ENCODE measurements at places on chromosomes 12 and 14.

DNA sequence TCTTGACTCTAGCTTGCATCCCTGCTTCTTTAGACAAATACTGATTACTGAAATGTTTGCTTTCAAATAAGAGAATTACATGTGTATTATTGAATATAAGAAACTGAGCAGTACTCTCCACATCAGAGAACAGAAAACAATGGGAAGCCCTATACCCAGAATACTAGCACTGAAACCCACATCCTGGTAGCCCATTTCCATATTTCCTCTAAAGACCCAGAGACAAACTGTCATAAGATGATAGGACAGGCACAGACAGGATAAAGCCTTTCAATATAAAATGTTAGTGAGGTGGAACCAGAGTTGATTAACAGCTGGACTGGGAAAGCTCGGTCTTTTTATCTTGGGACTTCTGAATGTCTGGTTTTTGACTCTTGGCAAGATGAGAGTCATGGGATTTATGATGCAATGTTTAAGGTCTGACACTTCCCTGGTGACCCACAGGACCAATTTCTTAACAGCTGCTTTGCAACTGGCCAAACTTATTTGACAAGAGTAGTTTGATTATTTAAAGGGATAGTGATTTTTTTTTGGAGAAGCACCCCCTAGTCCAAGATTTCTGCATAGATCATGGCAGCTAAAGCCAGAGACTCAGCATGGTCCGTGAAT, 166.9 kb upstream of the ATXN7L3B start:
- H3K36me3 ChIP-seq, result no peaks in the 10 kb centered on the region
- H3K27me3 ChIP-seq, result no peaks in the 10 kb centered on the region
- no peak overlapping the region for H3K4me3 ChIP-seq
- H3K27ac ChIP-seq, result no peak overlapping the region
- no peaks in the 10 kb centered on the region for H3K4me1 ChIP-seq

DNA sequence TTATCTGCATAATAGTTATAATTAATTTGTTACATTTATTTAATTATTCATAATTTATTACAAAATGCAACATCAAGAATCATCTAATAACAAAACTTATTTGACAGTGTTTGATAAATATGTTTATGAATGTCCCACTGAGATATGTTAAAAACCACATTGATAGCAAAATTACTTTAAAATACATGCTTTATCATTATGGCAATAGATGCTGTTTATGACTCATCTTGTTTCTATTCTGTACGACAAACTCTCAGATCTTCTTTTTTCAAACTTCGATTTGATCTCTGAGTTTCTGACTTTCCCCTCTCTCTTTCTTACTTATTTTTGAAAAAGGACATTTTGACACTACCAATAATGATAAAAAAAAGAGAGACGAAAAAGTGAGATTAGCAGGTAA, 56.8 kb upstream of the LRRK2 start:
- no peak overlapping the region for H3K4me3 ChIP-seq
- H3K4me1 ChIP-seq, result no peaks in the 10 kb centered on the region
- no peaks in the 10 kb centered on the region for H3K27me3 ChIP-seq

GRCh38 chr14:24255931-24256711, 6.9 kb downstream of the TGM1 start:
- H3K4me3 ChIP-seq, result no peak overlapping the region
- H3K36me3 ChIP-seq, result no peaks in the 10 kb centered on the region
- H3K27me3 ChIP-seq, result no peaks in the 10 kb centered on the region
- no peak overlapping the region for H3K27ac ChIP-seq

- no peak for DNase-seq
- H3K36me3 ChIP-seq, result no peaks in the 10 kb centered on the region
- no peak overlapping the region for H3K27ac ChIP-seq
- H3K27me3 ChIP-seq, result no peaks in the 10 kb centered on the region
- H3K4me3 ChIP-seq, result no peak overlapping the region
These were observed 41.2 kb downstream of the TMEM116 start for GRCh38 chr12:111971800-111972199.

Data from endodermal cell (in vitro differentiated cells).